ENCODE measurements at places on chromosomes 11 and 22.

- DNase-seq, result no peak
Measured at GRCh38 chr11:73894725-73895335, 18.0 kb downstream of the PAAF1 start.

DNA sequence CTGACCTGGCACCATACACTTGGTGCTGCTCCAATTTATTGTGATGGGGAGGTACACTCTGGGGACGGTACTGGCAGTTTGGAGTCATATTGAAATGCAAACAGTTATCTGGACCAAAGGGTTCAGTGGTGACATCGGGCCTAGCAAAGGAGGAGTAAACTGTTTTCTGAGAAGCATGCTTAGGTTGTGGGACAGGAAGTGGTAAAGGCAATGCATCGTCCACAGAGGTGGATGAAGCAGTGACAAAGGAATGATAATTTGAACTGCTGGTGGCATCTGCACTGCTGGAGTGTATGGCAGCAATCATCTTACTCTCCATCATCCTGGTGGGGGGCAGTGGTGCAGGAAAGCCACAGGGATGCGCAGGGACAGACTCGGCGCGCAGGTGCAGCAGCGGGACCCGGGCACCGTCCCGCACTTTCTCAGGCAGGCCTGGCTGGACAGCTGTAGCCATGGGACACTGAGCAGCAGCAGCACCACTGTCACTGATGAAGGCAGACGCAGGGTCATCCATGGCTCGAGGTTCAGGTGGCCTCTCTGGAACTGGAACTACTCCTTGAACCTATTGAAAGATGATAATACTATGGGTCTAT lies 28.0 kb upstream of the TP53AIP1 start:
- DNase-seq, result no peak

- no peak for DNase-seq
Measured at GRCh38 chr22:48258064-48258701, 1495.7 kb downstream of the TBC1D22A start.

DNA sequence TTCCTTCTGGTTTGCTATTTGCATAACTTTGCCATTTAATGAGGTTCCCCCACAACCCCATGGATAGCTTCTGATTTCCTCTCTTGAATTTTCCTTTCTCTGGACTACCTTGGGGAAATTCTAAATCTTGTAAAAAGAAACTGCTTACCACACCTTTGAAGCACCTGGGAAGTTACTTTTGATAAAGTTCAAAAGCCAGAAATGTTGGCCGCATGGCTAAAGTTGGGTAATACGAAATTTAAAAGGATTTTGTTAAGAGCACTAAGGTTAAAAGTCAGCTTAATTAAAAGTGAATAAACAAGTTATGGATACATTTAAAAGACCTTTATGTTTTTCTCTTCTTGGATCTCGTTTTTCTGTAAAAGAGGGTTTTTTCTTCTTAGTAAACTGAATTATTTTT lies 5.5 kb downstream of the CASP4 start:
- no peak for DNase-seq

DNA sequence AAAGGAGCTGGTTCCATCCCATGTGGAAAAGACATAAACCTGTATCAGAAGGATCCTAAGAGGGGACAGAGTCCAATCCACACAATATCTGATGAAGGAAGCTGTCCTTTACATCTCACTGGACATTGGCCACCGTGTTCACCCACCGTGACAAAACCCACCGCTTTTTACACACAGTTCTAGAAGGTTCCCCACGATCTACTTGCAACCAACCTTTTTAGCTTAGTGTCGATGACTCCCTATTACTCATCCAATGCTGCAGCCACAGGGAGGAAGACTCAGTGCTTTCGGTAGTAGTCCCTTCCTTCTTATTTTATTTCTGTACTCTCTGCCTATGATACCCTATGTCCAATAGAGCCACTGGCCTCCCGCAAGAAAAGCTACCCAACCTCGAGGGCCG lies 65.4 kb downstream of the MAPK1 start:
- no peak for DNase-seq

GRCh38 chr11:135002236-135002635 lies 590.2 kb upstream of the B3GAT1 start:
- no peak for DNase-seq

DNA sequence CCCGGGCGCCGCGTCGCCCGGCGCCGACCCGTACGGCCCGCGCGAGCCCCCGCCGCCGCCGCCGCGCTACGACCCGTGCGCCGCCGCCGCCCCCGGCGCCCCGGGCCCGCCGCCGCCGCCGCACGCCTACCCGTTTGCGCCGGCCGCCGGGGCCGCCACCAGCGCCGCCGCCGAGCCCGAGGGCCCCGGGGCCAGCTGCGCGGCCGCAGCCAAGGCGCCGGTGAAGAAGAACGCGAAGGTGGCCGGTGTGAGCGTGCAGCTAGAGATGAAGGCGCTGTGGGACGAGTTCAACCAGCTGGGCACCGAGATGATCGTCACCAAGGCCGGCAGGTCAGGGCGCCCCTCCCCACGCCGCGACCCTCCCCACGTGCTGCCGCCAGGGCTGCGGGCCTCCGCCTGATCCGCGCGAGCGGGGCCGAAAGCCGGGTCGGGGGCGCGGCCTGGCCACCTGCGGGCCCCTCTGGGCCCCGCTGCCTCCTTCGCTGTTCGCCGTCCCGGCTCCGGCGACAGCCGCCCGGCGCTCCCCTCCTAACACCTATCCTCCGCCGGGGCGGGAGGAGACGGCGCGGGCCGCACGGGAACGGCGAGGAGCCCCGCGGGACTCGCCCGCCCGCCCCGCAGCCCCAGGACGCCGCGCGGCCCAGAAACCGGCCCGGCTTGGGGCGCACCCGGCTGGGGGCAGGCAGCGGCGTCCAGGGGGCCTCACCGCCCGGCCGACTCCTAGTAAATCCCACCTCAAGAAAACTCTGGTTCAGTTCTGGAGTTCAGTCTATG lies 560 bp downstream of the TBX1 start:
- DNase-seq, result no peak

- DNase-seq, result no peak
Measured at GRCh38 chr11:74267014-74267413, 44.4 kb downstream of the P4HA3 start.

GRCh38 chr11:46710821-46711269 lies 8.2 kb upstream of the F2 start:
- DNase-seq, result no peak

DNA sequence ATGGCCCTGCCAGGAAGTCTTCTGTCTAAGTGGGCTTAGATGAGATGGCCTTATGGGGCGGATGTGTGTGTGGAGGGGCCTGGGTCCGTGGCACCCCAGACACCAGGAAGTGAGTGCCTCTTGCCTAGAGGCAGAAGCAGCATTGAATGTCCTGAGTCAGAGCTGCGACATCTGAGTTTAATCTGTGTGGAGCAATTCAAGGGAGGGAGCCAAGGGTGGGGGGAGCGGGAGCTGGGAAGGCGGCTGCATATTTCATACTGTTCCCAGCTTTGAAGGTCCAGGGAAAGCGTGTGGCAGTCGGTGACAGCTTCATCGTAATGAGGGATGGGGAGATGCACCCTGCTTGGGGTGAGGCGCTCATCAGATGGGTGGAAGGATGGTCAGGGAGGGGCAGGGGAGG lies 73.5 kb upstream of the THY1 start:
- no peak for DNase-seq

- DNase-seq, result no peak
Measured at GRCh38 chr11:82907371-82907770, 5.8 kb downstream of the DDIAS start.

DNA sequence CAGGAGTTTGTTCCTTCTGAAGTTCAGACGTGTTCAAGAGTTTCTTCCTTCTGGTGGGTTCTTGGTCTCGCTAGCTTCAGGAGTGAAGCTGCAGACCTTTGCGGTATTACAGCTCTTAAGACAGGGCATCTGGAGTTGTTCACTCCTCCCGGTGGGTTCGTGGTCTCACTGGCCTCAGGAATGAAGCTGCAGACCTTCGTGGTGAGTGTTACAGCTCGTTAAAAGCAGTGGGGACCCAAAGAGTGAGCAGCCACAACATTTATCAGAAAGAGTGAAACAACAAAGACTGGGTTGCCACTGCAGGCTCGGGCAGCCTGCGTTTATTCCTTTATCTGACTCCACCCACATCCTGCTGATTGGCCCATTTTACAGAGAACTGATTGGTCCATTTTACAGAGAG lies 373.1 kb downstream of the ETS1 start:
- DNase-seq, result no peak

GRCh38 chr11:7871056-7871455 lies 60.0 kb downstream of the OR10A6 start:
- DNase-seq, result no peak

DNA sequence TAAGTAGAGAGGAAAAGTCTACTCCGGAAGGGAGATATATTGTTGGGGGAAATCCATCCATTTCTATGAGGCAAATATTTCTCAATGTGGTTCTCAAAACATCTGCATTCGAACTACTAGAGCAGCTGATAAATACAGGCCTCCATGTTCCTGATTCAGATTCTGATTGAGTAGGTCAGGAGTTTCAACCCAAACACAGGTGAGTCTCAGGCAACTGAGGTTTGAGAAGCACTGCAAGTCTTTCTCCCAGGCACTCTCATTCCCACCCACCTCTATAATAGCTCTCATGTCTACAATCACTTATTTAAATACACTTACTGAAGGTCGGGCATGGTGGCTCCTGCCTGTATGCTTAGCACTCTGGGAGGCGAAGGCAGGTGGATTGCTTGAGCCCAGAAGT lies 14.7 kb upstream of the ASPHD2 start:
- no peak for DNase-seq

- no peak for DNase-seq
Measured at GRCh38 chr22:32354360-32355351, 3.0 kb upstream of the RFPL3 start.

DNA sequence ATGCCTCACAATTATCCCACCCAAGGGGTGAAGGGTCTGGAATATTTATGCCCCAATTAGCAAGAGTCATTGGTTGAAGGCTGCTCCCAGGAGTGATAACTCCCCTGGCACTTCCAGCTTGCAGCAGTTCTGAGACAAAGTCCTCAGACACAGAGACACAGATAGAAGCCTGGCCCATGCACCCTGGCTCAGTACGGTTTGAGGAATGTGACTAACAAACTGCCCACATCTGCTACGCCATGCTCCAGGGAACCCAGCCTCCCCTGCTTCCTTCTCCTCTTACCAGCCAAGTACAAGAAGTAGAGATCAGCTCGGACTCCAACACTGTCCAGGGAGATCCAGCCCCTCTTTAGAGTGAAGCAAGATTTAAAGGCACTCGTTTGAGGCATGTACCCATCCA lies 48.5 kb upstream of the BMAL1 start:
- no peak for DNase-seq

DNA sequence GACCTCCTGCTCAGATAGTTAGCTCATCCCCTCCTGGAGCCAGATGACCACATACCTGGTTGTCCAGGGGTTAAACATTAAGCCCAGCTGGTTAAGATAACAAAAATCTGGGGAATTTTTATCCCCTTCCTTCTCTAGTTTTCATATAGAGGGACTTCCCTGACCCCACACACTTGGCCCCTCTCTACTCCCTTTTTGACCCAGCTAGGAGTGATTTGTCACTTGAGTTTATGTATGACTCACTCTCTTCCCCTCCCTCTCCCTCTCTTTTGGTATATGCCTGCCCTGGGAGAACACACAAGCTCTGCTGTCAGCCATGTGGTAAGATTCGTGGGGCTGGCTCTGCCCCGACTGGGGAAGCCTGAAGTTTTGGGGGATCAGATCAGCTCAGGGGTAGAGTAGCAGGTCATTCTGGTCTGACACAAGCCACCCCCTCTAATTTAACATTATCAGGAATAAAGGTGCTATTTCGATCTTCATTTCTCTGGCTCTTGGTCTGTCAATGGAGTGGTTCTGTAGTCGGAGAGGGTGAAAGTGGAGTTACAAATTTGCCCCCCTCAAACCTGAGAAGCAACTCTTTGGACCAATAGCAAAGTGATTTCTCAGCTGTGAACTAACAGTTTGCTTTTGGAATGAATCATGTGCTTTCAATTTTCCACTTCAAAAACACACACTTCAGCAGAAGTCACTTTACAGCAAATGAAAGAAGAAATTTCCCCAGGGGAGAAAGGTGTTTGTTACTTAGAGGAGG lies 415.3 kb upstream of the CADM1 start:
- no peak for DNase-seq

- no peak for DNase-seq
Measured at GRCh38 chr11:120950880-120951279, 73.0 kb upstream of the TBCEL start.

DNA sequence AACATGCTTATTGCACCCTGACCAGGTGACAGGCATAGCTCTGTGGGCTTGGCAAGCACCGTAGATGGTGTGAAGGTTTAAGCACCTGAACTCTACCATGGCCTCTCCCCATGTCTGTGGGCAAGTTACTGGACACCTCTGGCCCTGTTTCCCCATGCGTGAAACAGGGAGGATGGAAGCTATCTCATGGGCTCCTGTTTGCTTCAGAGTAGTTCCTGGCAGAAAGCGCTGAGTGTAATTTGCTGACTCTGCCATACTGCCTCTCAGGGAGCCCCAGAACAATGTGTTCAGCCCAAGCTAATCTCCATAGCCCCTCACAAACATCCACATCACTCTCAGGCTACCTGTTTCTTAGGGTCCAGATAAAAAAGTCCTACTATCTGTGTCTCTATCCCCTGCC lies 2.4 kb downstream of the CBX6 start:
- DNase-seq, result no peak

DNA sequence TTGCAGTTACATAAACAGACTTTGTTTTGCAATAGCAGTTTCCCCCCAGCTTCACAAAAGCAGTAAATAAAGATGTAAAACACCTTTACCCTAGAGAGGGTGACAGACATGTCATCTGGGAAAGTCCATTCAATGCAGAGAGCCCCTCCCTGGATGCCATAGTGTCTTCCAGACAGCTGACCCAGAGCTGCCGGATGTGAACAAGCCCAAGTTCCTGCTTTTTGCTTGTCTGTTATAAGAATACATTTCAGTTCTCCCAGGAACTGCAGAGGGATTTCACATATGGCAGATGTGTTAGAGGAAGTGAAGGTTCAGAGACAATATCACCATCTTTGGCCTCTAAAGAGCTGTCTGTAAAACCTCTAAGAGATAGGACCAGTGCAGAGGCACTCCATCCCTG lies 48.9 kb downstream of the RELT start:
- no peak for DNase-seq

DNA sequence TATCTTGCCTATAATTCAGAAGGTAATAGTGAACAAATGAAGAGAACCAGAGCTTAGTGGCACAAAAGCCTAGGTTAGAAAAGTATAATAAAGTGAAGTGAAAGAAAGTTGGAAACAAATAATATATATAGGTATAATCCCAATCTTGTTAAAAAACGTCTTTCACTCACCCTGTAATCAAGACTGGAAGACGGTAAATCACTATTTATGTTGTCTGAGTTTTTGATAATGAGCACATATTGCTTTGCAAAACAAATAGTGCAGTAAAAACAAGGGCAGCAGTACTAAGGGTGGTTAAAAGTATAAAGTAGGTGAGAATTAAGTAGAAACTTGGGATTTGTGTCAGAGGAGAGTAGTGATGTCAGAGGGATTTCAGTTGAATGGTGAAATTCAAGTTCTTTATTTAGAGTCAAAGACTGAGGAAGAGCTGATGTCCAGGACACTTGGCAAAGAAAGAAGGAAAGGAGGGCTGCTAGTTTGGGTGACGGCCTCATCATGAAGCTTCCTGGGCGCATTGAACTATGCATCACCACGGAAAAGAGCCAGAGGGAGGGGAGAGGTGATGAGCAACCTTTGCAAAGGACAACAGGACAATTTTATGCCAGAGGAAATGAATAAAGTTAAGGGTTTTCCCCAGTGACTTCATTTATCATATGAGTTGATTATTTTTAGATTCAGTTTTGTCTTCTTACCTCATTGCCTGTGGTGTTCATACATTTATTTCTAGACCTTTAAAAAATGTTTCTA lies 11.4 kb downstream of the NCAM1 start:
- DNase-seq, result no peak

Measured in SIG-M5 (cell line).